ENCODE measurements at places on chromosomes 5 and 9.

DNA sequence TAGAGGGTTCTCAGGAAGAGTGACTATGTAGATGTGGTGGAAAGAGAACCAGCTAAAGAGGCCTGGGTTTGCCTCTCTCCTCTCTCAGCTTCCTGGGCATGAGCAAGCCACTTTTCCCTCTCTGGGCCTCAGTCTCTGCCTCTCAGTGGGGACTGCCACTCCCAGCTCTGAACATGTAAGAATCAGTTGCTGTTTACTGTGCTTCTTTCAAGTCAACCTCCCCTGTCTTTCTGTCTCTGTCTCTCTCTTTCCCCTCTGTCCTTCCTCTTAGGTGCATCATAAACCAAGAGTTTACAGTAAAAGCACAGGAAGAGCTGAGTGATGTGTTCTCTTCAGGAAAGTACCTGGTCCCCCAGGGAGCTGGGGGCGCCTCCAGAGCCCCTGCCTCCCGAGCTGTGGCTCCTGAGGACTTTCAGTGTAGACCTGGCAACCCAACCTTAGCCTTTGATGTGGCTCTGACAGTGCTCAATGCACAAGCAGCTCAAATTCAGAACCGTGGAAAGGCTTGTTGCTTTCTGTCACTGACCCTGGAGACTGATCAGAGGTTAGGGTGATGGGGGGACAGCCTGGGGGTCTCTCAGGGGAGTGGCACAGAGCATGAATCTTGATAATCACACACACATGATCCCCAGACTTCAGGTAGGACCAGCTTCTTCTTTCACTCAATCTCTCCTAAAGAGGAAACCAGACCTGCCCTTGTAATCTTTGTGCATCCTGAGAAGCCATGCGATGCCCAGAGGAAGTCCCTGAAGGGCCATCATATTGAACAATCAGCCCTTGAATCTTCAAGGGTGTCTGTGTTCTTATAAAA lies 59.4 kb upstream of the TNFSF8 start:
- no peak for DNase-seq

DNA sequence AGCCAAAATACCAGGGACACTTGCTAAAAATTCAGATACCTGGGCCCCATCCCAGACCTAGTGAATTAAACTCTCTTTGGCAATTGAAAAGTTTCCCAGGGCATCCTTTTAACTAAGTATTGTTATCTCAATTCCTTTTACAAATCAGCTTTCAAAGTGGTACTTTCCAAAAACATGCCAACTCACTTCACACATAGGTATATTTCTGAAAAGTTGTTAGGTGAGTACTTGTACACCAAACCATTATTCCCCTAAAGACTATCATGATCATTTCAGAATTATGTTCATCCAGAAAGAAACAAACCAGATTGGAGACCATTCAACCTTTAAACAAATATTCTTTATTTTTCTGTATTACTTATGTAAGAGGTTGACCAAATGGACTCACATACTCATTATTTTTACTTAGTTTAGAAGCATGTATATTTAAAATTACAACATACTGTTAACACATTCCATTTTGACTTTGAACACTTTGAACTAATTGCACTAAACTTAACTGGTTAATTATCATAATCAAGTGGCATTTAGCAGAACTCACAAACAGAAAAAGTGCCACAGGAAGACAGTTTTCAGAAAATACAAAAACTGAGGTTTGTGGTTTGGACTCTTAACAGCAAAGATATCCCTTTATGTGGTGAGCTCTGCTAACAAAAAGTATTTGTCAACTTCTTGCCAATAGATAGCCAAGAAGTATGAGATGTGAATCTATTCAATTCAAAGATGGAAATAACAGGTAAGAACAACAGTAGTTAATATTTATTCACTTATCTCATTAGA lies 40.7 kb downstream of the KIAA0825 start:
- no peak for DNase-seq

DNA sequence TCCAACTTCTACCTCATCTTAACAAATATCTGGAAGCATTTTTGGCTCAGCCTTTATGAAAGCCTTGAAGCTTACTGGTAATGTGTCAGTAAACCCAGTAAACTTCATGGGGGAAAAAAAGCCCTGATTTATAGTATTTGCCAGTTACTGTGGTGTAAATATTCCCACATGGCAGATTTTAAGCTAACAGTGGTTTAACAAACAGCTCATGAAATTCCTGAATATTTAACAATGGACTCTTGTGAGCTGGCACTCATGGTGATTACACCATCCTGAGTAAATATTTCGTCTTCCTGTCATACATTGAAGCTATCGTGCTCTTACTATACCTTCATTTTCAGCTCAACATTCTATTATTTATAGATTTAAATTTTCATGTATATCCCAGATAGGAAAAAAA lies 57.0 kb upstream of the ACOT12 start:
- DNase-seq, result no peak

DNA sequence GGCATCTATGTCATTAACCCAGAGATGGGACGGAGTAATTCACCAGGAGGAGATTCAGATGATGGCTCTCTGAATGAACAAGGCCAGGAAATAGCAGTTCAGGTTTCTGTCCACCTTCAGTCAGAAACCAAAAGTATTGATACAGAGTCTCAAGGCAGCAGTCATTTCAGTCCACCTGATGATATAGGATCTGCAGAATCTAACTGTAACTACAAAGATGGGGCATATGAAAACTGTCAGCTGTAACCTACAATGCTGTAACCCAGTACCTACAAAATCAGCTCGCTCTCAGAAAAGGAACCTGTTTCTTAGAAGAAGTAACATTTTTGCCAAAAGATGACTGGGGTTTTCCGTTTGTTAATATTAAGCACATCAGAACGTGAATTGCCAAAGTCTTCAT lies 14.7 kb downstream of the MFAP3 start:
- DNase-seq, result no peak

DNA sequence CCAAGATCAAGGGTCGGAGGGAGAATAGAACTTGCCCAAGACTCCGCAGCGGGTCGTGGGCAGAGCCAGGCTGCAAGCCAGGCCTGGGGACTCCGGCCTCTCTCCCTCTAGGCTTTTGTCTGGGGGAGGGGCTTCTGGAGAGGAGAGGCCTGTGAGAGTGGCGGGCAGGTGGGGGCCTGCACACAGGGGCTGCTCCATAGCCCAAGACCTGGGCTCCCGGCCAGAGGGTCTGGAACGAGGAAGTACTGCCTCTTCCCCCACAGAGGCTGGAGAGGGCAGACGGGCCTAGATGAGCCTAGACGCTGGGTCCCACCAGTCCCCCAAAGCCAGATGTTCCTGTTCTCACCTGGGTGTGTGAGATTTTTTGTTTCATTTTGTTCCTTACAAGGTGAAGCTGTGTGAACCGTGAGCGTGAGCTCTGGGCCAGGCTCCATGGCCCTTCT lies 5.2 kb upstream of the ST6GALNAC6 start:
- DNase-seq, result no peak

GRCh38 chr5:173395257-173395932 lies 67.2 kb upstream of the STC2 start:
- DNase-seq, result no peak

GRCh38 chr9:82201196-82201595 lies 212.6 kb downstream of the SPATA31D1 start:
- DNase-seq, result no peak

DNA sequence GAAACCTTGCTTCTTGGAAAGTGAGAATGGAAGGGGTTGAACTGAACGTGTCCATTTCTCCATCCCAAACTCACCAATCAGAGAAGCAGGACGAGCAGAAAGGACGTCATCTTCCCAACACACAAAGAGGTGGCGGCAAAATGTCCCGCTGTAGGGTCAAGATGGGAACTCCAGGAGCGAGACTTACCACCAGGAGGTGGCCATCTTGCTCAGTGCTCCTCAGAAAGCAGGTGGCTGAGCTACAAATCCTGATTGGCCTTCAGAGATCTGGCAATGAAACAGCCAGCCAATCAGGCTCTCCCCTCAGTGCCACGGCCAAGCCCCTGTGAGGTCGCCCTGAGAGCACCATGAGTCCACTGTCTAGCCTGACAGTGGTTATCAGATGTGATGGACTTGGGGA lies 259.0 kb downstream of the NDUFS4 start:
- DNase-seq, result no peak

DNA sequence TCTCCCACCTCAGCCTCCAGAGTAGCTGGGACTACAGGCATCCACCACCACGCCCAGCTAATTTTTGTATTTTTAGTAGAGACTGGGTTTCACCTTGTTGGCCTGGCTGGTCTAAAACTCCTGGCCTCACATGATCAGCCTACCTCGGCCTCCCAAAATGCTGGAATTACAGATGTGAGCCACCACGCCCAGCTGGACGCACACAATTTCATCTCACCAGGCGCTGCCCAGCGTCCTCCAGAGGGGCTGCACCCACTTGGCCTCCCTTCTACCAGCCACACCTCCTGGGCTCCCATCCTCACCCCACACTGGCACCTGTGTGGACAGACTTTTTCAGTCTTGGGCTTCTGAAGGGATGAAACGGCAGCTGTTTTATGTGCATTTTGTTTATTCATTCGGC lies 3.8 kb upstream of the EXOC3 start:
- DNase-seq, result no peak

Measured in liver (tissue), 10 donors.